ENCODE measurements at places on chromosomes 16 and 17.

DNA sequence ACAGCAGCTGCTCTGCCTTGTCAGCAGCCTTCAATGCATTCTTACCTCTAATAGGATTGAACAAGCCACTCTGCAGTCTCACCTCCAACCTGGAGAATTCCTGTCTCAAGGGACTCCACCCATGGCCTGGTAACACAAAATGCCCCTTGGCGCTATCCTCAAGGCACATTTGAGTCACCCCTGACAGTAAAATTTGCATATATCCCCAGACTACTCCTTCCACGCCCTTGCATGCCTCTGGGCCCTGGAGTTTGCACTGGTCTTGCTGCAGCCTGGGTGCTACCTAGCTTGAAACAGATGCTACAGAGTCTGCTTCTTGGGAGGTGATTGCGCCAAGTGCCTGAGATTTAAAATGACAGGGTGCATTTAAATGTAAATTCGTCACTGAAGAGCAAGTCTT is 391.4 kb upstream of the MAF start:
- DNase-seq, result no peak

DNA sequence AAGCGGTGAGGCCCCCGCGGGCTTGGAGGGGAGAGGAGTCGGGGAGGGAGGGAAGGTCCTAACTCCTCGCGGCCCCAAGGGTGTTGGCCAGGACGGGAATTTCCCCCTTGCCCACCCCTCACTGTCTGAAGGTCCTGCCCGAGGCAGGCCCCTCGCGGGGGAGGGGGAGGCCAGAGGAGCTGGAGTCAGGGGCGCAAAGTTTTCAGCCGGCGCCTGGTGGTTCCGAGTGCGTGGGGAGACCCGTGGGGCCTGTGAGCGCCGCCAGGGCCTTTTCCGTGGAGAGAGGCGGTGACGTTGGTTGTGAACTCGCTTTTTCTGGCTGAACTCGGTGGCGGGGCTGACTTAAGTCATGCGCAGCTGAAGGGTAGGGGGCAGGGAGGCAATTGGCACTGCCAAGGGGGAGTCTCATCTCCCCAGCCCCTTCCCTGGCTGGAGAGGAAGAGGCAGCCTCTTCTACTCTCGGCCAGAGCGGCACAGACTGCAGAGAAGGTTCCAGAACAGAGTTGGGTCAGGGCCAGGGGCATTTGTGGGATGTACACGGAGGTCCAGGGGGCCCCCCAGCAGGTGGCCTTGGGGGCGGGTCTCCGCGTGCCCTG is 1.5 kb downstream of the CACNA1H start:
- DNase-seq, result no peak

DNA sequence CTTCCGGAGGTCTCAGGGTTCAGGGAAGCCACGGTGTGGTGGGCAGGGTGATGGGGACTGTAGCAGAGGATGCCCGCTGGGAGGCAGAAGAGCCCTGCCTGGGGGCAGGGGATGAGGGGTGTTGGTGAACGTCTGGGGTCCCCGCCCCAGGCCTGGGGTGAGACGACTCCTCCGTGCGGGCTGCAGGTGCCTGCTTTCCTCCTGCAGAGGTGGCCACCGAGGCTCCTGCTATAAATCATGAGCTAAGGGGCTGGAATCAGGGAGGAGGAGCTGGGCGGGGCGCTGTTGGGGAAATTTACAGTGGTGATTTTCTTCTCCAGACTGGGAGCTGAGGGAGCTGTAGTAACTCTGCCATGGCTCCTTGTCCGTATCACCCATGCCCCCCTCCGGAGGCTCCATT is 167.0 kb downstream of the MRM1 start:
- no peak for DNase-seq

GRCh38 chr16:81251871-81252270 is 13.4 kb downstream of the BCO1 start:
- no peak for DNase-seq

DNA sequence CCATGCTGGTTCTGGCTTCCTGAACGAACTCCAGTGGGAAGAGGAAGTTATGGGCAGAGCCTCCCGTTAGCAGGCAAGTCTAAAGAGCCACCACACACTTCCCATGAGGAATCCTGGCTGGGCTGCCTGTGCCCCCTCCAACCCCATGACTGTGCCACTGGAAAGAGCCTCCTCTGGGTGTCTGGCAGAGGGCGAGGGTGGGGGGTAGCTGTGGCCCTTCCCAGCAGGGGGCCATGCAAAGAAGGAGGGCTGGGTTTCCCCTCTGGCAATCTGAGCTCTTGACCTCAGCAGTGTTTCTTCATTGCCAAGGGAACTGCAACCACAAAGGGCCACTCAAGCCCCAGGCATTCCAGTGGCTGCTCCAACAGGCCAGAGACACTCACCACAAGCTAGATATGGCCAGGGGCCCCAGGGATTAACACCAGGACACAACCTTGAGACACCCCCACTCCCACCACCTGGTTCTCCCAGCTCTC is 1.7 kb upstream of the RRAD start:
- peak; percentile 69 for DNase-seq

- DNase-seq, result no peak
These were observed 5.4 kb downstream of the FASN start for GRCh38 chr17:82092628-82092994.

DNA sequence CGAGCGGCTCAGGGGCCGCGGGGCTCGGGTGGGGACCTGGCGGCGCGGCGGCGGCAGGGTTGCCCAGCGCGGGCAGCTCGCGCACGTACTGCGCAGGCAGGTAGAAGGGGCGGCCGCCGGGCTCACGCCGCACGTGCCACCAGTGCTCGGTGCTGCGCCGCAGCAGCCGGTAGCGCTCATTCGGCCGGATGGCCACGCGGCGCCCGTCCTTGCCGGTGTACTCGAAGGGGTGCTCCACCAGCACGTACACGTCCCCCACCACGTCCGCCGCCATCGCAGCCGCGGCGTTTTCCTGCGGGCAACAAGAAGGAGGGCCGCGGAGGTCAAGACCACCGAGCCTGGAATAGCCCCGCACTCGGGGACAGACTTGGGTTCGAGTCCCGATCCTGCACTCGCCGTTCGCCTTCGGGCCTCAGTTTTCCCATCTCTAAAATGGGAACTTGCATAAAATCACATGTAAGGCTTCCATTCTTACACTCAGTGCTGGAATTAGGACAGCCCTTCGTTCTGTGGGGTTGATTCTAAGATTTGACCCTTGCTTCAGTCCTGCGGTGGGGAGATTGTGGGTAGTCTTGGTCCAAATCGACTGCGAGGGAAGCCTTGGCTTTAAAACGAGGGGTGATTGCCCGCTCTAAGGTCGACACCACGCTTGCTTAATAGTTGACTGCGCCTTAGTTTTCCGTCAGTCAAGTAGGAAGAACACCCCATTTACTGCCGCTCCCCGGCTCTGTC is 2.5 kb downstream of the ARHGAP27 start:
- DNase-seq, result no peak

DNA sequence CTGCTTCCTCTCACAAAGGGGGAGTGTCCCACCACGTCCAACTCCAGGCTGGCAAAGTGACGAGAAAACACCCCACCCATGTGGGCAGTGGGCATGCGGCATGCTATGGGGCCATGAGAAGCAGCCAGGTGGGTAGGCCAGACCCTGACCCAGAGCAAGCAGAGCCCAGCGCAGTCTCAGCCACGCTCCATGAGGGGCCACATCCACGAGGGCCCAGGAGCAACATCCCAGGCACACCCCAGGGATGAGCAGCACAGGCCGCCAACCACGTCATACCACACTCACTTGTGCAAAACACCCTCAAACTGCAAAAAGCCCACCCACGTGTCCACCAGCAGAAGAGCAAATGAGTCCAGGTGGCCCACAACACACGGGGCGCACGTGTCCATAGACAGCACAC is 117.0 kb downstream of the ZNF778 start:
- DNase-seq, result no peak

DNA sequence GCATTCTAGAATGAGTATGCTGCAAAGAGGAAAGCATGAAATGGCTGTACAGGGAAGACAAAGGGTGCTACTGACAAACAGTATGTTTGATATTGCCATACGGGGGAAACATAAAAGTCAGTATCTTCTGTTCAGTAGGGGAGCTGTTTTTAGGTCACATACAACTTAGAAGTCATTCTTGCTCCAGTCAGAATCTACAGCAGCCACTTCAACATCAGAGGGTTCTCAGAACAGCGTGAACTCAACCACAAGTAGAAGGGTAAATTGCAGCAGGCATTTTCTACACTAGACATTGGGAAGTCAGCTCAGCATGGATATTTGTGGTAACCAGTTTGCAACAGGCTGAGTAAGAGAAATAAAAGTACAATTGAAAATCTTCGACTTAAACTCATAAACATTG is 1241.8 kb upstream of the GOT2 start:
- no peak for DNase-seq

DNA sequence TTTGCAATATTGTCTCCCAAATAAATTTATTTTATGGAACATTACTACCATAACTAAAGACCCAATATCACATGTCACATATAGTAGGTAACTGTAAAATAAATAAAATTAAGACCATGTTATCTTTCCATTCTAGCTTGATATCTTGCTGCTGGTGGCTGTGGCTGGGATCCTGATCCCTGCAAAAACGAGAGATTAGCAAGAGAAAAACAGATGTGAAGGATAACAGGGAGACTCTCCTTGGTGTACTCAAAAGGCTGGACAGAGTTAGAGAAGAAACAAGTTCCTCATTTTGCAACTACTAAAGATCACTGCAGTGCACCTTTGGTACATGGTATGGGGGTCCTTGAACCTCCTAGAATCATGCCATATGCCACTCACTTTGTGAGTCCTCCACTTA is 49.7 kb downstream of the ARHGAP27 start:
- DNase-seq, result no peak

- no peak for DNase-seq
These were observed 48.1 kb downstream of the MYO1D start for GRCh38 chr17:32828822-32829221.

DNA sequence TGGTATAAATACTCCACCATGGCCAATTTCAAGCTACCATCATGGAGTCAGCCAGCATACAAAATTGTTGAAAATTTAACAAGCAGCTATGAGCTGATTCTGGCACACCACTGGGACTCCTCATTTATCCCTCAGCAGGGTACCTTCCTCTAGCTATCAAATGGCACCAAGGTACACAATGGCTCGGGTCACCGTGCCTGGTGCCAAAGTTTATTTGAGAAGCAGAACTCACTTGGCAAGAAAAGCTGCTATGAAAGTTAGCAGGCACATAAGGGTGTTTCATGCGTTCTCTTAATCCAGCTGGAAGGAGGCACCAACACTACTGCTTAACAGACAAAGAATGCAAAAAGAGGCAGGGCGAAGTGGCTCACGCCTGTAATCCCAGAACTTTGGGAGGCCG is 51.6 kb downstream of the IKZF3 start:
- DNase-seq, result no peak

GRCh38 chr17:42179911-42180410 is 981 bp downstream of the KCNH4 start:
- peak; percentile 34 for DNase-seq

DNA sequence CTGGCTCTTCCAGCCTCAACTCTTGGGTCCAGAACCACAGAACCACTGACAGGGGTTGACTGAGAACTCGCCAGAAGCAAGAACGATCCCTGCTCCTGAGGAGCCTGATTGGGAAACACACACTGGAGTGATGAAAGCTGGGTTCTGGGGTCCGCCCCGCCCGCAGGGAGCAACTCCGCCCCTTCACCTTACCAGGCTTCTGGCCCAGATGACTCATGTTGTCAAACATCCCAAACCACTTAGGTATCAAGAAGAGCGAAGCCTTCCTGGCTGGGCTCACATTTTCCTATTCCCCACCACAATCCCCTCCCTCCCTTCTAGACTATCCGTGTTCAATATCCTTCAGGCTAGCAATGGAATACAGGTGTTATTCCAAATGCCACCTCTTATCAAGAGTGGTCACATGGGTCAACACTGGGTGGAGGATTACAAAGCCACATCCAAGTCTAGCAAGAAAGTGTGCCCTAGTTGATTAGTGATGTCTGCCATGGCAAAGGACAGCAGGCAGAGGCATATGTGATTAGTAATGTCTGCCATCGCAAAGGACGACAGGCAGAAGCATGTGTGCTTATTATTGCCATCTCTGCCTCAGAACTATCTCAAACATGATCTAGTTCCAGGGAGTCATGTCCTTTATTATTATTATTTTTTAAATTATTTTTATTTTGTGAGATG is 70.5 kb downstream of the TIMM22 start:
- DNase-seq, result no peak

DNA sequence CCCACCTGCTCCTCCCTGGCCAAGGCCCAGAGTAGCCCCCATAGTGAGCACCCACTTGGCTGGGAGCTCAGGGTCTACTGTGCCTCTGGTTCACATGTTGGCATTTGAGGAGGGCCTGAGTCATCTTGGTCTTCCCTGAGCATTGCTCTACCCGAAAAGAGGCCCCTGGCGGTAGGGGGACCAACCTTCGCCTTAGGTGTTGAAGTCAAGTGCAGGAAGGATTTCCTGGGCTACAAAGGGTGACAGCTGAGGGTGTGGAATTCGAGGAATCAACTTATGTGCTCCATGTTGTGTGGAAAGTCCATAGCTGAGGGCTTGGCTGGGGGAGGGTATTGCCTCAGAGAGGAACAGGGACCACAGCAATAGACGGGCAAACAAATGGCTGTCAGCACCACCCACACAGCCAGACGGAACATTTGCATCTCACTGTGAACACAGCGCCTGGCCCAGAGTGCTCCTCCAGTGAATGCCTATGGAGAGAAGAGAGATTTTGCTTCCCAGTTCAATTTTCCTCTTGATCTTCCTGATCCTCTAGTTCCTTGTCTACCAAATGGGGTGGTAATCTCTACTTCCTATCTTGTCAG is 35.6 kb upstream of the NGFR start:
- no peak for DNase-seq

GRCh38 chr16:9484426-9484825 is 393.0 kb downstream of the HAPSTR1 start:
- no peak for DNase-seq

- peak; percentile 76 for DNase-seq
These were observed 27.8 kb downstream of the CASKIN2 start for GRCh38 chr17:75487351-75488070.

DNA sequence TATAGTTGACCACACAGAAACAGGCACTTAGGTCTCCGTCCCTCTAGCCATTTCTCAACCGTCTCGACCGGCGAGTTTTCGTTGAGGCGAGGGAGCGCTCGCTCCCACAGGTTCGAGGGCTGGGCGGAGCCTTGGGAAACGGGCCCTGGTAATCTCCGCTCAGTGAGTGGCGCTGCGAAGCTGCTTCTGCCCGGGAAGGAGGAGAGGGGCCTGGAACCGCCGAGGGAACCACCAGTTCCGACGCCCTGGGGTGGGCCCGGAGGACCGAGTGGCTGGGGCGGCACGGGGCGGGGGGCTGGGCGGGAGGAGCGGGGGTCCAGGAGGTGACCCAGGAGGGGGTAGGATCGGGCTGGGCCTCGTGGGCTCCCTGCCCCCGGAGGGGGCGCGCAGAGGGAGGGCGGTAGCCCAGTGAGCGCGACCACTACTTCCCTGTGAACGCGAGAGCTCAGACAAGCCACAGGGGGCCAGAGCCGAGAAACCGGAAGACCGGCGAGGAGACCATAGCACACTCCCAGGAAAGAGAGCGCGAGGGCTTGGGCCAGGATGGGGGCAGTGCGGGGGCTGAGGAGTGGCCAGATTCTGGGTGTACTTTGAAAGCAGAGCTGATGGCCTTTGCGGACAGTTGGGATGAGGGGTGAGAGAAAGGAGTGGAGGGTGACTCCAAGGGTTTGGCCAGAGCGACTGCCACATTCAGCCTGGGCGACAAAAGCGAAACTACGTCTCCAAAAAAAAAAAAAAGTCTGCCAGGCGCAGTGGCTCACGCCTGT is 29.9 kb upstream of the ARL4D start:
- peak; percentile 84 for DNase-seq
